ENCODE measurements at places on chromosomes 11 and 22. TPM values are rescaled to one million over a fixed set of nuclear protein-coding genes. Genes with fewer than 3 reads are reported as not detected.

GRCh38 chr22:44098021-44098739, 74.1 kb downstream of the PARVB start:
- no peak overlapping the region for H3K4me3 ChIP-seq
- H3K4me1 ChIP-seq, result no peaks in the 10 kb centered on the region
- peak overlapping the region; percentile 26 for H3K27ac ChIP-seq

- H3K27ac ChIP-seq, result no peak overlapping the region
- no peaks in the 10 kb centered on the region for H3K27me3 ChIP-seq
- no peak overlapping the region for H3K4me3 ChIP-seq
- no peaks in the 10 kb centered on the region for H3K36me3 ChIP-seq
- H3K4me1 ChIP-seq, result no peaks in the 10 kb centered on the region
Measured at GRCh38 chr11:117629891-117630538, 167.0 kb downstream of the DSCAML1 start.

GRCh38 chr11:112523951-112524350, 263.3 kb upstream of the PLET1 start:
- no peak overlapping the region for H3K4me3 ChIP-seq
- H3K27me3 ChIP-seq, result peaks cover 27% of the 10 kb centered on the region
- H3K36me3 ChIP-seq, result no peaks in the 10 kb centered on the region
- H3K4me1 ChIP-seq, result peaks cover 6% of the 10 kb centered on the region
- H3K27ac ChIP-seq, result no peak overlapping the region

Gene VSIG2
- total RNA-seq, result not detected

Gene CDC42BPG
- 0.61 TPM for total RNA-seq

All from activated CD8-positive, alpha-beta memory T cell treated with anti-CD3 and anti-CD28 coated beads, Interleukin-2, amount 10 ng/mL, durations not matched to agents 7 days and 5 days (primary cell).